ENCODE measurements at places on chromosomes 13 and 19.

- no peak for DNase-seq
These were observed 577 bp downstream of the MYO16 start for GRCh38 chr13:108629988-108630387.

DNA sequence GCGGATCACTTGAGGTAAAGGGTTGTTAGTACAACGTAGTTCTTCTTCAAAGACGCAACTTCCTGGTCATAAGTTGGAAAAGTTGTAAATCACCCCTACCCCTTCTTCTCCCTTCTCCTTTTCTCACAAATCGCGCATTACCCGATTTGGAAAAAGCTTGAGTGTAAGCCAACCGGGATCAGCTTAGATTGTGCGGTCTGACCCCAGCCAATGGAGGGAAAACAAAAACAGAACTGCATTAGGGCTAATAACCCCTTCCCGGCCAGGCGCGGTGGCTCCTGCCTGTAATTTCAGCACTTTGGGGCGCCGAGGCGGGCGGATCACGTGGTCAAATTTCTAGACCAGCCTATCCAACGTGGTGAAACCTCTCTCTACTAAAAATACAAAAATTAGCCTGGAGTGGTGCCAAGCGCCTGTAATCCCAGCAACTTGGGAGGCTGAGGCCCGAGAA, 806 bp downstream of the ZNF90 start:
- peak; percentile 48 for DNase-seq

GRCh38 chr19:31545777-31546176, 196.5 kb upstream of the TSHZ3 start:
- no peak for DNase-seq

DNA sequence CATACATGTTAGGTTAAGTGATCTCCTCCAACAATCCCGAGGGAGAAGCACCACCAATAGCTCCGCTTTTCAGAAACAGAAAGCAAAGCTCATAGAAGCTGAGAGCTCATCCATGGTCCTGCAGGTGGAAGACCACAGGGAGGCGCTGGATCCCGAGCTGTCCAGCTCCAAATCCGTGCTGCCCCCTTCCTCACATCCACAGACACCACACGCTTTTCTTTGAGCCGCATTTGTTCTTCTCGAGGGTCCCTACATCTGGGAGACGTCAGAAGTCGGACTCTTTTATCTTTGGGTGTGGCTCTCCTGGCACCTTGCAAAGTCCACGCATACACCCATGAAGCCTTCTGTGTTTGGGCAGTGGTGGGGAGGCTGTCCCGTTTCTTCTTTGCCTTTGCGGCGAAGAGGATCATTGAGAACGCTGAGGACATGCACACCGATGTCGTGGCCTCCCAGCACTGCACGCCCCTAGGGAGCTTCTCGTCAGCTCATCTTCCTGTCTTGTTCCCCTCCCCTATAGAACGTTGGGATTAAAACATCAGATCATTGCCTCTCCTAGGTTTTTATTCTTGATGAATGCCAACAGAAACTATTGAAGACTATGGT, 184.8 kb downstream of the TEX29 start:
- DNase-seq = no peak

DNA sequence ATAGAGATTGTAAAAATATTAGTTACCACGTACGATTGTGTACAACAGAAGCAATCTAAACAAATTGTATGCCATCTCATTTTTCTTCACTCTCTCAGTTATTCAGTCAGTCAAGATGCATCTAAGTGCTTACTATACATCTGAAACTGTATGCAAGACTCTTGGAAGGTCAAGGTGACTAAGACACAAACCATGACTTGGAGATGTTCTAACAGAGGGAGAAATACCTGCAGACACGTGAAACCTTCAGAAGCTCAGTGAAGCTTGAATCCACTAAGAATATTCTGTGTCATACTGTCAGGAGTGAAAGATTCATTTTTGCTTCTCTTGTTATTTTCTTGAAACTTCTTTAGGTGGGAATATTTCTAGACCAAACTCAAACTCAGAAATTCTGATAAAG, 365.4 kb downstream of the ITGBL1 start:
- no peak for DNase-seq

DNA sequence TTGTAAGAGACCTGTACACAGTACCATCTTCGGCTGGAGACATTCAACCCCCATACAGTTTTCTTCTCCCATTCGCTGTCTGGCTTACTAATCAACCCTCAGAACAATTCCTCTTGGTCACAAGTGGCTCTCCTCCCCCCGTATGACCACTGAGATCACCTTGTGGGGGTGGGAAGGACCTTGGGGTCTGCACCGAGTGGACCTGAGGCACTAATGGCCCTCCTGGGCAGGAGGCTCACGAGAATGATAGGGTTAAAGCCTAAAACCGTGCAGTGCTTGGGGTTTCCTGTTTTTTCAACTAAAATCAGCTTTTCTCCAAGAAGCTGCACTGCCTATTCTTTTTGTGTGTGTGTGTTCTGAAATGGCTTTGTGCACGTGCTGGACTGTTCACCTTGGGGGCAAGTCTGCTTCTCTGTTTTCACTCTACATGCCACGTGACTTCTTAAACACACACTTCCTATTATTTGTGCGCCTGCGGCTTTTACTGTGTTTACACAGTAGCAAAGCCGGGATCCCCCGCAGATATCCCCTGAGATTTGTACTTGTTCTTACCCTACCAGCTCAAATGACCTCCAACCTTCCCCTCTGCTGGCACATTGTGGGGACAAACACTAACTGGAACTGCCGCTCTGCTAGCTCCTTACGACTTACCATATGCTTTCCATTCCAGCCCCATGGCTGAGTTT, 12.3 kb downstream of the RBM26 start:
- no peak for DNase-seq

- peak; percentile 7 for DNase-seq
These were observed 1.0 kb downstream of the CEBPA start for GRCh38 chr19:33301144-33301899.

- peak; percentile 44 for DNase-seq
These were observed 273.5 kb downstream of the FGF14 start for GRCh38 chr13:102128216-102128810.

- no peak for DNase-seq
These were observed 95.0 kb upstream of the KLF12 start for GRCh38 chr13:74229242-74229641.

- DNase-seq = no peak
These were observed 61.8 kb upstream of the KCTD15 start for GRCh38 chr19:33734913-33735312.

DNA sequence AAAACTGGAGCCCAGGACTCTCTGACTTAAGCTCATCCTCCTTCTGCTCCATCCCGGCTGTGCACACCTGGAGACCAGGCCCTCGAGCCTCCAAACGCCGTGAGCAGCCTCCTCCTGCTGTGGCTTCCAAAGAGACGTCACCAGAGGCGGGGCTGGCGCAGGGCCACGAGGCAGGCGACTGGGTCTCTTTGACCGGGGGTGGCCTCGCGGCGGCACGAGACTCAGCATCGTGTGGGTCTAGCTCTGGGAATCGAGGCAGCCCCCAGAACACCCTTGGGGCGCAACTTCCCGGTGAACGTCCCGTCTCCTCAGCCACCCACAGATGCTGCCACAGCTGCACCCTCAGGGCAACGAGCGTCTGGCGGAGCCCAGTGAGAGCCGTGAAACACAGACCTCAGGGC, 22.8 kb downstream of the RASA3 start:
- DNase-seq = no peak

DNA sequence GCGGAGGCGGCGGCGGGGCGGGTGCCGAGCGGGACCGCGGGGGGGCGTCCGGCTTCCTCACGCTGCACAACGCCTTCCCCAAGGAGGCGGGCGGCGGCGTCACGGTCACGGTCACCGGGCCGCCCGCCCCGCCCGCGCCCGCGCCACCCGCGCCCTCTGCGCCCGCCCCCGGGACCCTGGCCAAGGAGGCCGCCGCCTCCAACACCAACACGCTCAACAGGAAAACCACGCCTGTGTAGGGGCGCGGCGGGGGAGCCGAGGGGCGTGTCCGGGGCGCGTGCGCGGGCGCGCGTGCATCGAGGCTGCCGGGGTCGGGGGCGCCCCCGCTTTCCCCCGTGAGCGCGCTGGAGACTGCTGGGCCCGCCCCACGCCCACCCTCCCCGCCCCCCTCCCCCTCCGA, 8.8 kb upstream of the CACNG6 start:
- DNase-seq = no peak

DNA sequence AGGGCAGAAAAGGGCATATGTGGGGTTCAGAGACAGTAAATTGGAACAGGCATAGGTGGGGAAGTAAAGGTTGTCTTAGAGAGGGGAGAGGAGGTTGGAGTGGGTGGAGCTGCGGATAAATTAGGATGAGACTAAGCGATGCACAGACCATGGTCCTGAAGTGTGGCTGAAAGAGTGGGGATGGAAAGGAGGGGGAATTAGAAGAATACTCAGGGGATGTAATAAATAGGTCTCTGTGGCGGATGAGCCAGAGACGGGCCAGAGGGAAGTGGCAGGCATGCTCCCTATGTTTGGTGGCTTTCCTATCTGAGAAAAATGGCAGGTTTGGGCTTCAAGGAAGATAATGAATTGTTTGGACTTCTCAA, 123.4 kb downstream of the OLFM4 start:
- DNase-seq = no peak

DNA sequence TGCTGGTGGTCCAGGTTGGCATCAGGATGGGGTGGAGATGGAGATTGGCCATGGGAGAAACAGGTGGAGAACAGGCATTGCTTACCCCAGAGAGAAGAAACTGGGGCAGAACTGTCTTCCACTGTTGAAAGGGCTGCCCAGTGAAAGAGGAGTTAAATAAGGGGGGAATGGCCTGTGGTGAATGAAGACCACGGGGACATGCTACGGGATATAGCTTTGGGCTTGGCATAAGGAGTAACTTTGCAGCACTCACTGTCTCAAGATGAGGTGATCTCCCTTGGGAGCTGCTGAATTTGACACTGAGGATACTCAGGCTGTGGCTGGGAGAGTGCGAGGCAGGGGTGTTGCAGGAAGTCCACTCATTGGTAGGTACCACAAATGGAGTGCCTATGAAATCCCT, 10.6 kb upstream of the GPR18 start:
- no peak for DNase-seq

- DNase-seq = peak; percentile 87
These were observed at the start of gene ZNF69 for GRCh38 chr19:11887611-11888531. Gene ZNF69 (plus strand): TSS chr19:11887782. CDS start chr19:11887924, 142 bp downstream.

DNA sequence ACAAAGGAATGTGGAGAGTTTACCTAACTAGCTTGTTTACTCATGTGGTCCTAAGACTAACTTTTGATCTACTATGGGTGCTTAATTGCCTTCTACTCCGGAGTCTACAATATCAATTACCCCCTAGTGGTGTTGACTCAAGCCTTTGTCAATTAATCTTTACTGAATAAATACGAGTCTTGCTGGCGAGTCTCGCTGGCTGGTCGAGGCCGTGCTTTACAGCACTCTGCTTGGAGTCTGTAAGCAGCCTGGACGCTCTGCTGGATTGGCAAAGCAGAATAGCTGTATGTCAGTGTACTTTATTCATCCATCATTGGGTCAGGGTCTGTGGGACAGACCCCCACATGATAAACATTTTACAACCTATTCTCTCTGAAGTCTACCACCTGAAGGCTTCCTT, 9.9 kb upstream of the SPART start:
- DNase-seq = no peak

GRCh38 chr13:70523622-70524021, 415.4 kb upstream of the KLHL1 start:
- DNase-seq = peak; percentile 32

DNA sequence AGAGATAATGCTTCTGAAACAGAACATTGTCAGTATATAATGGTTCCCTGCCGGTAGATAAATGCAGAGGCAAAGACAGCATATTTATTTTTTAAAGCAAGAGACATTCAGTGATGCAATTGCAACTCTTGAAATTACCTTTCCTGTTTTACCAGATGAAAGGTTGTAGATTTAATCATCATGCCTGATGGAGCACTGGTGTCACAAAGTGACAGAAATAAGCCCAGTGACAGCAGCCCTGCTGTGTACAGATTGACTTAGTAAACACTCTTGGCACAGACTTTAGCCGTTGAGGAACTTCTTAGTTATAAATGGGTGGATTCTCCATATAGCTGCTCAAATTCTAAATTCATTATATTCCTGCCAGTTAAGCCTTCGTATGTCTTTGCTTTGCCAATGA, 172.5 kb downstream of the ITGBL1 start:
- no peak for DNase-seq

DNA sequence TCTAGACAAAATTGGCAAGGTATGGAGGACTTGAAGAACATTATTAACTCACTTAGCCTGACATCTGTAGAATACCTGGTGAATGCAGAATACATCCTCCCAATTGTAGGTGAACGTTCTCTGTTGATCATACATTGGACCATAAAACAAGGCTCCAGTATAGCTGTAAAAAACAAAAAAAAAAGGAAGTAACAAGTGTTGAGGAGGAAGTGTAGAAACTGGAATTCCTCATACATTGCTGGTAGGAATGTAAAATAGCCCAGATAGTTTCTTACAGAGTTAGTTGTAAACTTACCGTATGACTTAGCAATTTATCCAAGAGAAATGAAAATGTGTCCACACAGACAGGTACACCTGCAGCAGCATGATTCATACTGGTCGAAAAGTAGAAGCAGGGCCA, 44.8 kb downstream of the TSSK6 start:
- no peak for DNase-seq

GRCh38 chr13:27534981-27535380, 84.6 kb upstream of the MTIF3 start:
- no peak for DNase-seq

DNA sequence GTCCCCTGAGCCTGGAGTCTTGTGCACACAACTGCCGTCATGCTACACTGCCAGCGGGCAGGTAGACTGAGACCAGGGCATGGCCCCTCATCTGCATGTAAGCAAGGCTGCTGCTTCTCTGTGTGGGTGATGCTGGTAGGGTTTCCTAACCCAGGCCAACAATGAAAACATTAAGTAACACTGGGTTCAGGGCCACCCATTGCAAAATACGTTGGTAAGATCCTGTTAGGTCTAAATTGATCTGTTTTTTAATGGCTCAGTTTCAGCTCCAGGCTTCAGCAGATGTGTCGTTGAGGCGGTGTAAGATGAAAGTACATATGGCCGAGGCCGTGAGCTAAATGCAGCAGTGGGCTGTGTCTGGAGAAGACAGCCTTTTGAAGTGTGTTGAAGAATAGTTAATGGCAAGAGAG, 383.4 kb downstream of the IRS2 start:
- no peak for DNase-seq

GRCh38 chr19:1952635-1953034, 11.7 kb downstream of the CSNK1G2 start:
- DNase-seq = no peak

- no peak for DNase-seq
These were observed 4.4 kb upstream of the CNMD start for GRCh38 chr13:52743988-52744387.

- no peak for DNase-seq
These were observed 84.6 kb downstream of the FRY start for GRCh38 chr13:32116210-32116609.

DNA sequence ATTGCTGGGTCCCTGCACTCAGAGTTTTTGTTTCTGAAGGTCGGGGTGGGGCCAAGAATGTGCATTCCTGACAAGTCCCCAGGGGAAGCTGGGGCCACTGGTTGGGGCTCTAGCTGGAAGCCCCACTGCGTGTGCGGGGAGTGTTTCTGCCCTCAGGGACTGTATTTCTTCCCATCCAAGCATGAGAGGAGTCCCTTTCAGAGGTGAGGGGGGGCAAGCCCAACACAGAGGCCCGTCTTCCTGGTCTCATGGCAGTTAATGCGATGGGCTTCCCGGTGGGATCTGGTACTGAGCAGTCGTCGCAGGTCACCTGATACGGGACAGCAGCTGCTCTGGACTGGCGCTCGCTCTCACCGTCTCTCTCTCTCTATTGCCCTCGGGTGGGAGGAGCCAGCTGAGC, 50.4 kb downstream of the GPR12 start:
- no peak for DNase-seq

- DNase-seq = no peak
These were observed 3.1 kb downstream of the C19orf25 start for GRCh38 chr19:1475751-1476437.

GRCh38 chr13:63449550-63449949, 2033.9 kb upstream of the PCDH20 start:
- no peak for DNase-seq
